Dorsolateral prefrontal cortex (tissue), 122 donors: ENCODE measurements at places on chromosomes 5 and 9.

GRCh38 chr9:115680231-115680630 lies 473.4 kb upstream of the PAPPA start:
- no peak for DNase-seq

DNA sequence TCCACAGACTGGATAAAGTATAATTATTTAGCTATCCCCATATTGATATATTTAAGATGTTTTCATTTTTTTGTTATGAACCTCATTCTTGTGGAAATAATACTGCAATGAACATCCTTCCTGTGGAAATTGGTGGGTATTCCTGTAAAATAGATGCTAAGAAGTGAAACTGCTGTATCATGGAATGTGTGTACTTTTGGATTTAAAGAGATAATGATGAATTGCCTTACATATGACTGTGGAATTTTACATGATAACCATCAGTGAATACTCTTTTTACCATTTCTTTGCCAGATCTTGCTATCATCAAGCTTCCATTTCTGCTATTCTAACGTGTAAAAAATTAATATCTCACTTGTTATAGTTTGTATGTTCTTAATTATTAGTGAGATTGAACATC lies 847.9 kb downstream of the EFNA5 start:
- no peak for DNase-seq

DNA sequence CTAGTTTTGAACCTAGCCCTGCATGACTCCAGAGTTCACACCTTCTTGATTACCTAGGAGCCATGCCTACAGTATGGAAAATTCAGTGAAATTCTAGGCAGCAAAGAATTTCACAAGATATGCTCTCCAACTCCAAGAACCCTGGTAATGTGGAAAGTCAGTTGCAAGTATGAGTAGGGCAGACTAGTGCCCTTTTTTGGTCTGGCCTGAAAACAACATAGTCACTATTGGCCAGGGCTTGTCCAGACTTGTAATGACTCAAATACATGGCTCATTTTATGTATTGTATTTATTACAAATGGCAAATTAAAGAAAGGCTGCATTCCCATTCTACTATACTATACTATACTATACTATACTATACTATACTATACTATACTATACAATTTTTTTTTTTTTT lies 160.4 kb downstream of the ESM1 start:
- DNase-seq: no peak

DNA sequence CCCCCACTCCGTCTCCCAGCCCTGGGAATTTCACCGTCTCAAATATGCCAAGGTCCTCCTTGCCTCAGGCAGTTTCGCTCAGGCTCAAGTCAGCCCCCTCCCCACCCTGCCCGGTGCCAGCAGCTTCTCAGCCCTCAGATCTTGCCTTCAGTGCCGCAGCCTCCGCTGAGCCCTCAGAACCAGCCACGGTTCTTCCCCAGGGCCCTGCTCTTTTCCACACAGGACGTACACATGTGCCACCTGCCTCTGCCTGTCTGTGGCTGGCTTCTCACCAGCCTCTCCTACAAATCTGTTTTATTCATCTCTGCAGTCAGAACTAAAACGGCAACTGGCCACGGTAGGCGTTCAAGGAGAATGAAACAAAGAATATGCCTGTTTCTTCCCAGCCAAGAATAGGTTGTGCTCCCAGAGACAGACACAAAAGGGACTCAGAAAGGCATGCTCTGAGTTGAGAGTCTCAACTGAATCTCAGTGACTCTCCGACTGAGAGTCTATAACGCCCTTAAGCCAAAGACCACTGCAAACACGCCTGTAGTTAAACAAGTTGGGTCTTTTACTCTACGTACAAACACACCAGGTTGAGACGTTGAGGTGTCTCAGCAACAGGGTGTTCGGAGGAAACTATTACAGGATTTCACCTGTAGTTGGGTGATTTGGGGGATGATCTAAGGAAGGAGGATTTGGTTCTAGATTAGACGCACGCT lies 10.6 kb upstream of the GRIN1 start:
- DNase-seq: no peak

- peak; percentile 25 for DNase-seq
Measured at GRCh38 chr9:3018691-3019230, 174.9 kb upstream of the PUM3 start.

DNA sequence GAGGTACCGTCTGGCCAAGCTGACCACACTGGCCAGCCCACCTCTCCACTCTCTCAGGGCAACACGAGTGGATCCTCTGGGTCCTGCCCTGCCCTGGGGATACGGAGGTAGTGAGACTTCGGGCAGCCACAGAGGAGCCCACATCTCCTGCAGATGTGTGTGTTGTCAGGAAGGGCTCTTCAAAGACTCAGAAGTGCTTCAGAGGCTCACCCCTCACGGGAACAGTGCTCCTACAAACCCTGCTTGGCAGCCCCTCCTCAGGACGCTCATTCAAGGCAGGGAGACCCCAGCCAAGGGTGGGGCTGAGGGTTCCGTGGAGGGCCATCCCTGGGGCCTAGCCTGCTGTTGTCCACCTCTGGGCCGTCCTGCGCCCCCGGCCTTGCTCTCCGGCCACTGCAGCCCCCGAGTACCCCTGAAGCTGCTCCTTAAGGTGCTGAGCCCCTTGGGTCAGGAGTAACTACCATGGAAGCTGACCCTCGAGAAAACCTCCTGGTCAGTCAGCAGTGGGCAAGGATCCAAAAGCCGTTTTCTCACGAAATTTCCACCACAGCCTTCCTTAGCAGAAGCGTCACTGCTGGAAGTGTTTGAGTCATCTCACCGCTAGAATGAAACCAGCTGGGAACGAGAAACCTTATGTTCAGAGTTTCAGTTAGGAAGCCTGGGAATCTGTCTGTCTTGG lies 23.2 kb upstream of the LRRC14B start:
- DNase-seq: no peak

DNA sequence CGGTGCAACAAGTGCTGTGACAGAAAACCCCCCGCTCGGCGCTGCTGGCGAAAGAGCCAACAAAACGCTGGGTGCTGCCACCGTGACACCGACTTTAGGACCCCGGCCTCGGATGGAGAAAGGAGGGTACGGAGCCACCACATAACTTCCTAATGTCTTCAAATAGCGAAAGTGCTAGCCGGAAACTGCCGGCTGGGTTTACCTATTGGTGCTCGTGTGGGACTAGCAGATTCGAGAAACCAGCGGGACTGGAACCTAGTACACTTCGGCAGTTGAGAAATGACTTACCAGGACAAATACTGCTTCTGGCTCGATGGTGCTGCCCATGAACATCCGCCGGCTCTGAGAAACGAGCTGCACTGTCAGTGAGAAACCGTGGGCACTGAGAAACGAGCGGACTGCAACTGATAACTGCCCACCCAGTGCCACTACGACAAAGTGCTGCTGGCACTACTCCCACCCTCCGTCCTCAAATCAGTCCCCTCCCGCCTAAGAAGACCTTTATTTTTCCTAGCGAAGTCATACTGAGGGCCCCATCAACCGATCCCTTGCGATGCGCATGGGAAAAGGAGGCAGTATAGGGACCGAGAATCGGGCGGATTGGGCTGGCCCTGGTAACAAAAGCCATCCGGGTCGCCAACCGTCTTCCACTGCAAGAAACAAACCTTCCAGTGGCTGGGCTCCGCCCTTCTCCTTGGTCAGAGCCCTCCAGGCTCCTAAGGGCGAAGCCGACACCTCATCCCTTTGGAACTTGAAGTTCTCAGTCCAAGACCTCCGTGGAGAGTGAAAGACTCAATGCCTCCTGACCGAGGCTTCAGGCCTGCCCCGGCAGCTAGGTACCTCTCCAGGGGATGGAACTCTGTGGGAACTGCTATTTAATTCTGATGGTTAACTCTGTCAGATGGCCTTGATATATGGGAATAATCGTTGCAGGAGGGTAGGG lies 27.0 kb upstream of the ANXA2R start:
- DNase-seq: peak; percentile 89

- peak; percentile 58 for DNase-seq
Measured at GRCh38 chr5:7850395-7851239, at the start of gene CFAP90. Gene CFAP90 (minus strand): TSS chr5:7851133. CDS start chr5:7851021, 112 bp downstream.

DNA sequence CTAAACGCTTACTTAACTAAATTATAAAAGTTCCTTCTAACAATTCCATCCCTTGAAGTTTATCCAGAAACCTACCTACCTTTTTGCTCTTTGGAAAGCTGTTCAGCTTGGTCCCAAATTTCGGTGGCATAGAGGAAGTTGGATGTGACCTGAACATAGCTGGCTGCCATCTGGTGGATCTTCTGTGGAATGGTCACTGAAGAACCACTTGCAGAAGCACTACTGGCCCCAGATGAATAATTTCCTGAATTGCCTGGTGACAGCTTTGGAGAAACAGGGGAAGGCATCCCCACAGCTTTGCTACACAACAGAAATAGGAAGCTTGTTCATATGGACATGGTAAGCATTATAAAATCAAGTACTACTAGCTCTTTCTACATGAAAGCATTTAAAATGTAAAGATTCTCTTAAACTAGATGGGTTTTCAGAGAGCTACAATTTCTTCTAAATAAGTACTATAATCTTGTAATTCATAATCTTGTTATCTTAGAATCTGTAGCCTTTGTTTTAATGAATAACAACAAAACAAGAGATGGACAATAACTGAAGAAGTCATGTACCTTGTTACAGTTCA lies 9.9 kb downstream of the LEAP2 start:
- DNase-seq: peak; percentile 58

DNA sequence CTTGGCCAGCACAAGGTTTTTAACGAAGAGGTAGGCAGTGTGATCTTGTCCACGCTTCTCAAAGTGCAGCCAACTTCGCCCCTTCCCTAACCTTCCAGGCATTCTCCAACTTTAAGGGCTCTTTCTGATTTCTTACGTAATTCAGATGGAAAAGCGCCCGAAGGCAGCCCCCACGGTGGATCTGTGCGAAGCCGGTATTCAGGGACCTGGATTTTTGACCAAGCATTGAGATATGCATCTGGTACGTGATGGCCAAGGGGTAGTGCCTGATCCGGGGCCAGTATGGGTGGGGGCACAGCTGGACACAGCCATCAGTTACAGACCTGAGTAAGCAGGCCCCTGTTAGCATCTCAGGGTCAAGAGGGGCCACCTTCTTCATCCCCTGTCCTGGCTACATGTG lies 80.0 kb downstream of the AMBP start:
- no peak for DNase-seq

DNA sequence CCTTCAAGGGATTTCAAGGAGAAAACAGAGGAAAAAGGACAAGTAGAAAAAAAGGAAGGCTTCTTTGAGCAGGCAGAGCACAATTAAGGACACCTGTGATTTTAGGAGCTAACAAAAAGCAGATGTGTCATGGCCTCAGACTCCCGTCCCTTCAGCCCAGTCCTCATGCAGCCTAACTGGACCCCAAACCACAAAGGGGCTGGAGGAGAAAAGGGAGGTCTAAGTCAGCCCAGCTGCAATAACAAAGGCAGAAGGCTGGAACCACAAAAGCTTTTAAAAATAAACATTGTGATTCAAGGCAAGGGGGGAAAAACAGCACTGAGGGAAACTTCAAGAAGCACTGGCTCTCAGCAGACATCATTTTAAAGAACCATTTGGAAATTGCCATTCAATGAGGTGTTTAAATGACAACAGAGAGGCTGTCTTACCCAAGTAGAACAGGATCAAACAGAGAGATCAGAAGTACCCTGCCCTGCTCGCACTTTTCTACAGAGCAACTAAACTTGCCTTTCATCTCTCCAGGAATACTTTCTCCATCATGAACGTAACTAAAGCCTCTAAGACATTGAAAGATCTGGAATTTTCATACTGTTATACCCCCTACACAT lies 89.3 kb downstream of the SEMA5A start:
- no peak for DNase-seq

GRCh38 chr5:146620669-146621051 lies 104.7 kb upstream of the GPR151 start:
- no peak for DNase-seq
